ENCODE measurements at places on chromosomes 12 and 14.

DNA sequence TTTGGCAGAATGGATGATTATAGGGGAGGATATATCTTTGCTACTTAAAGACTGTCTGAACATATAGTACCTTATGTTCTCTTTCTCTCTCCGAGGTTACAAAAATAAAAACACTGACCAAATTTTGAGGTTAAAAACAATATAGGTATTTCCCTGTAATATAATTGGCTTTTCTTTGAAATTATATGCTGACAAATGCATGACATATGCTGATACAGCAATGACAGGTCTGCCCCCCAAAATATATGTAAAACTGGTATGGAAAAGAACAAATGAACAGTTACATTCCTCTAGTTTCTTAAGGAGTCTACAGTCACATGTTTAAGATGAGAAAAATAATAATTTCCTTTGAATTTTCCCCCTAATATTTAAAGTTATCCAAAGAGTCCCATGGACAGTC lies 405.7 kb downstream of the SOX5 start:
- no peak for DNase-seq

DNA sequence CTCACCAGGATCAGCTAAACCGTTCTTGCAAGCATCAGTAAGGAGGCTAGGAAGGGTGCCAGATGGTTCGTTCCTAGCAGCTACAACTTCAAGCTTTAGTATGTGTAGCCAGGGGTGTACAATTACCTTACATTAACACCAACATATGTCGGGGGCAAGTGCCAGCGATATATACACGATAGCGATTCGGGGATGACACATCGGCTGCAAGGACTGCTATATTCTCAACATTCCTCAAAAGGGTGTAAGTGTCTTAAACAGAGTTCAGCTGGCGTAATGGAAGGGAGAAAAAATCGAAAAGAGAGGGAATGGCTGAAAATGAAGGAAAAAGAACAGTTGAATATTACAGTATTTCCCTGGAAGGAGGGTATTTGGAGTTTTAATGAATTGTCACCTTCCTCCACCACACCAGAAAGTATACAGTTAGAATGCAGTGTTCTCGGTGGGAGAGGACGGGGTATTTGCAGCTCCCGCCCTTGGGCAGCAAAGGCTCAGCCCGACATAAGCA lies 545 bp downstream of the LIMA1 start:
- DNase-seq: no peak

DNA sequence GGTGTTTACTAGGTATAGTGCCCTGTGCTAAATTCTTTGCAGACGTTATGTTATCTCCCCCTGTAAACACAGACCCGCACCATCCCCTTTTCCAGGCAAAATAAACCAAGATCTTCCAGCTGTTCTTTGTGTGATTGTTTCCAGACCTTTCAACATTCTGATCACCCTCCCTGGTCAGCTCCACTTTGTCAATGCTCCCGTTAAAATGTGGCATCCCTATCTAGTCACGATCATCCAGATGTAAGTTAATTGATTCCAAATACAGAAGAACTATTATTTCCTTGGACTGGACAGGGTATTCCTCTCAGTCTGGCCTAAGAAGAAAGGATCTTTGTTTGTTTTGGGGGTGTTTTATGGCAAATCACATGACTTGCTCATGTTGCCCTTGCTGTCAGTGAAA lies 127.6 kb upstream of the ARID2 start:
- no peak for DNase-seq

DNA sequence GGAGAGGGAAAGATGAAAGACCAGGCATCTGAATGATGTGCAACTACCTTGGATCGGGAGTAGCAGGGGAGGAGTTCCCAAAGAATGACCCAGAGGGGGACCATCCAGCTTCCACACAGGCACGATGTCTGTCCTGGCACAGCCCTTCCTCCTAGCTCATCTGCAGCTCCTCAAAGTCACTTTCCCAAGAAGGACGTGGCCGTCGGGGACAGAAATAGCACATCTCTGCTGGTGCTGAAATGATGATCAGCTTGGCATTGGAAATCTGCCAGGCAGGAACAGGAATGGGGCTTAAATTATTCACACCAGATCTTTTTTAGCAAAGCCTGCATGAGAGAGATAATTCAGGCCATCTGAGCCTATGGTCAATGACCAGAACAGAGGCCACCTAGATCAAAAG lies 41.7 kb downstream of the TSPAN11 start:
- no peak for DNase-seq

DNA sequence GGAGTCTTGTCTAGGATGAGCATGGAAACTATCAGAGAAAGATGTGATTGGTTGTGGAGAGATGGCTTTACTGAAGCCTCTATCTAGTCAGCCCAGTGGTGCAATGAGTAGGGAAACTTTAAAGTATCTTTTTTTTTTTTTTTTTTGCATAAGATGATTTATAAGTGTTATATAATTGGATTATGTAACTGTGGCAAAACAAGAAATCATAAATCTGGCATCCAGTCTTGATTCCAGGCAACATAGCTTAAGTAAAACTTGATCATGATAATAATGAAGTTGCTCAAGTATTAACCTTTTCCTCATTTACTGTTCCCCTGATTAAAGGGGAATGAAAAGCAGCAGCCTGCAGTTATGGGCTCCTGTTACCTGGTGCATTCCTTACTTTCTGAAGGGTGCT lies 538.0 kb upstream of the ATP2B1 start:
- DNase-seq: no peak

DNA sequence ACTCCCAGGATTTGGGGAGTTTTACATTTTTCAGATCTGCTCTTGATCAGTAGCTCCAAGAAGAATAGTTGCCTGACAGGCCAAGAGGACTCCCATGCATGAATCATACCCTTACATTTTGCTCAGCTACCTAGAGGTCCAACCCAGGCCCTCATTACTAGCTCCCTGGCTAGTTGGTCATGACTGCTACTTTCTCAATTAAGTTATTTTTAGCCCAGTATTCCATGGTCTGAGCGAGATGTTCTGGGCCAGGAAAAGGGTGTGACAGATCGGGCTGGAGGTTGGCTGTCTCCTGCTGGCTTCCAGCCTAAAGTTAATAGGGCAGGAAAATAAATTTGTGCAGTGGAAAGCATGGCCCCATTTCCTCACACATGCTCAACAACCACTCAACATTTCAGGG lies 379.2 kb downstream of the GRIN2B start:
- no peak for DNase-seq

DNA sequence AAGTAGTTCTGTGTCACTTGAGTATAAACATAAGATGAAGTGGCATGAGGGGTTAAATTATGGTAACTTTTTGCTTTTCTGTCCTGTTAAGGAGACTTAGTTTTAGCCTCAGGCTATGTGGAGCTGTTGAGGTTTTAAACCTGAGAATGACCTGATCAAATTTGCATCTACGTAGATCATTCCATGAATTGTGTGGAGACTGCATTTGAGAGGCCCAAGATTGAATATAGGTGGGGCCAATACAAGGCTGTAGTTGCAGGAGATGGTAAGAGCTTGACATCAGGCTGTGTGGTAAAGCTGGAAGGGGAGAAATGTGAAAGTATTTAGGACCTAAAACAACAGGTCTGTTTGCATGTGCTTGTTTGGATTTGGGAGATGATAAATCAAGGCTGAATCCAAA lies 249.5 kb downstream of the SLC16A7 start:
- no peak for DNase-seq

DNA sequence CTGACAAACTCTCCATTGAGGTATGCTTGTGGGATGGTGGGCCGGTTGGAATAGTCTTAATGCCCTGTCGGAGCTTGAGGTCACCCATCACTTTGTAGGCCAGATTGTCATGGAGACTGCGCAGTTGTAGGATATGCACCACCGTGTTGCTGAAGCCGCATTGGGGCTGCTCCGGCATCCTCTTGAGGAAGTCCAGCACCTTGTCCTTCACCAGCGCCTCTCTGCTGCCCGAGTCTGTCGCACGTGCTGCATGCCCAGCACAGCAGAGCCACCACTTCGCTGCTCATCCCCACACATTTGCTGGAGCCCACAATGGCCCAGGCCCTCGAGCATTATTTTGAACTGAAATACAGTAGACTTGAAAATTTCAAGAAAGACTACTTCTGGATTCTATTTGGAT lies 61.8 kb downstream of the FBXO33 start:
- no peak for DNase-seq

DNA sequence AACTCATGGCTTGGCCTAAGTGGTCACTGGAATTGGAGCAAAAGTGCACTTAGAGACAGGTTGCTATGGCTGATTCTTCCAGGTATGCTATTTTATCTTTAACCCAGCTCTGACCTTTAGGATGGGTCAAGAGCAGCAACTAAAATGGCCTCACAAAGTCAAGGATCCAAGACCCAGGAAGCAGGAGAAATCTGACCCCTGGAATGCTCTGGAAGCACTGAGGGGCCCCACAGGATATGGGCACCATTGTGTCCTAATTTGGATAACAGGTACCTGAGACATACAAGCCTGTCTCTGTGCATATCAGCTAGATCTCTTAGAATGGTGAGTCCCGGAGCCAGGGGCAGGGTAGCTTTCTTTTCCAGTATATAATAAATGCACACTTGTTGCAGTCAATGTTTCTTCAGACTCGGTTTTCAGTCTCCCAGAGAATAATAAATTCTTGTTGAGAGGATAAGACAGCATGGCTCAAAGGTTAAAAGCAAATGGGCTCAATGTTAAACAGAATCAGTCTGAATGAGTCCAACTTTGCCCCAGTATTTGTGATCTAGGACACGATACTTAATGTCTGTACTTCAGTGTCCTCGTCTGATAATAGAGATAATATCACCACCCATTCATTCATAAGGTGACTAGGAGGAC lies 29.3 kb upstream of the TMCC3 start:
- DNase-seq: no peak

- no peak for DNase-seq
Measured at GRCh38 chr12:14601692-14602478, 34.2 kb upstream of the PLBD1 start.

DNA sequence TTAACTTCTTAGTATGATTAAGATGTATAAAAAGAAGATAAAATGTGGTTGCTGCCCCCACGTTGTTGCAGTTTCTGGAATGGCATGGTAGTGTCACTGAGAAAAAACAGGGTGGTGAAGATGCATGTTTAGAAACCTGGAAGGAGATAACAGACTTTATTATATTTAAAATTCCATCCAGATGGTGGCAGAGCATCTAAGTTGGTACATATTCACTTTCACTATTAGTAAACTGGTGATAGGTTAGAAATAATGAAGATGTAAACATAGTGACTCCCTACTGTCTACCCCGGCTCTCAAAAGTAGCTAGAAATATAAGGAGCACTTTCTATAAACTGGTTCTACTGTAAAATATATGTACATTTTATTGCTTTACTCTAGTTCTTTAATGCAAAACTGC lies 279.3 kb downstream of the NPAS3 start:
- DNase-seq: no peak

DNA sequence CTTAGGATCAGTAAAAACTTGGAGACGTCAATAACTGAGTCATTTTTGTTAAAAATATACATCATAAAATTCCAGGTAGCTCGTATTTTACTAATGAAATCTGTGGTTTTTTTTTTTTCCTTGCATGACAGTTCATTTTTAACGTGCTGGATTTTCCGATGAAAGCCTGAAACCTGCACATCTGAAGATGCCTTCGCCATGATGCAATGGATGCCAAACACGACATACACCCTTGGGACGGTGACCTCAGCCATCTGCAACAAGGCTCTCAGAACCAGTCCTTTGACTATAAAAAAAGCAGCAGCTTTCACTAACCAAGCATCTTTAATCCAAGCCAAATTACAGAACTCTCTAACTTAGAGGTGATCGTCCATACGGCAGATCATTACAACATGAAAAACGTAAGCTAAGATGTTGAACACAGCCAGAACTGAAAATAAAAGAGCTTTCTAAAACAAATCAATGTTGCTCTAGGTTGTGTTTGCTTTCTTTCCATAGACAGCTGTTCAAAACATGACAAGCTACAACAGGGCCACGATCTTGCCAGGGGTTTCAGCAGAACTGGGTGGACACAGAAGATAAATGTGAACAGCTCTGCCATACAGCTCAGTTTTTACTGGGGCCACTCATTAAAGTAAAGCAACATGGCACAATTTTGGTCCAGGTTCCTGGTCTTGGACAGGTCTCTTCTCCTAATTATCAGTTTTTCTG lies 7.8 kb downstream of the NIN start:
- DNase-seq: no peak

GRCh38 chr12:113368331-113368730 lies 9.9 kb downstream of the PLBD2 start:
- no peak for DNase-seq

GRCh38 chr14:105141026-105141425 lies 27.6 kb downstream of the JAG2 start:
- DNase-seq: no peak

DNA sequence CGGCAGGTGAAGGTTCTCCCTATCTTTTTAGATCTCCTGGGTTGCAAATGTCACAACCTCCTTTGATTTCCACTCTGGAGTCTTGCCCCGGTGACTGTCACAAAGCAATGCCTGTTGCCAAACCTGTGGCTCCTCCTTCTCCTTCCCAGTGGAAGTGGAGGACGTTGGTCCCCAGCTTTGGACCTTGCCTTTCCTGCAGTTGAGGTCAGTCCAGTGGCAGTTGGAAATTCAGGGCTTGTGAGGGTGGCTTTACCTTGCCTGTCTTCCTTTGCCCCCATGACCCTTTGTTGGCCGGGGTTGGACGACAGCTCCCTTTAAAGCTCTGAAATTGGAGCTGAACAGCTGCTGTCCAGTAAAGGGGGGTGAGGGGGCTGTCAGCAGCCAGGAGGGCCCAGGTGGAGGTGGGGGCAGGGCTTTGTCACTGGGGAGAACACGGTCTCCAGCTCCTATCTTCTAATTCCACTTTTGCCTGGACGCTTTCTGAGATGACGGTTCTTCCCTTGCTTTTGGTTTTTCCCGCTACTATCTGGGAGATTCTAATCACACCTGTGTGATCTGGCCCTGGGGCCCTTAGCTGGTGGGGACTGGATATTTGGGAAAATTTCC lies 4.1 kb downstream of the TEAD4 start:
- no peak for DNase-seq

GRCh38 chr12:105841840-105842239 lies 296.9 kb downstream of the NUAK1 start:
- DNase-seq: no peak

DNA sequence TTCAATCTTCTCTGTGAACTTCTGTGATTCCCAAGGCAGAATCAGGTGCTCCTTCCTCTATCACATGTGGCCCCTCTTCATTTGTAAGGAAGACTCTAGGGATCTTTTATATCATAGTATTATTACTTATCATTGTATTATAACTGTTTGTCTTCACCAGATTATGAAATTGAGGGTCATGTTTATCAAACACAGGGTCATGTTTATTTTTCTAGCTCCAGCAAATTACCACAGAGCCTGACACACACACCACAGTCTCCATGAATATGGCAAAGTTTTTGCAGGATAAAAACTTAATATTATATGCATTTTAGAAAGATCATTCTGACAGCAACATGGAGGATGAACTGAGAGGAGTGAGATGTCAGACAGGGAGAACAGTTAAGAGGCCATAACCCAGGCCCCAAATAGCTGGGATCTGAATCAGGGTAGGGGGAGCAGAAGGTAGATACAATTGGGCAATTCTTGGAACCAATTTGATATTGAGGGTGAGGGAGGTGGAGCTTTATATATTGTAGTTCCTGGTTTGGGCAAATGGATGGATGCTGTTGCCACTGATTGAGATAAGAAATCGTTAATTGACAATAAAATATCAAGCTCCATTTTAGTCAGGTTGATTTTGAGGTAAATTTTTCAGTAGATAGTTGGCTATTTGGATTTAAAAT lies 130.7 kb downstream of the DHRS2 start:
- no peak for DNase-seq

- no peak for DNase-seq
Measured at GRCh38 chr12:16763901-16764300, 157.9 kb upstream of the LMO3 start.

- no peak for DNase-seq
Measured at GRCh38 chr12:42145197-42145549, 499 bp upstream of the GXYLT1 start.

- no peak for DNase-seq
Measured at GRCh38 chr12:112031472-112031871, 18.2 kb downstream of the ERP29 start.
